A549 treated with AZD2906 at 1 μM for 4 hours (cell line): ENCODE measurements at places on chromosomes 16 and 17. TPM values are rescaled to one million over a fixed set of nuclear protein-coding genes. Genes with fewer than 3 reads are reported as not detected.

Gene CLEC3A
- total RNA-seq = not detected in 5 replicates

Gene DOC2B
- 2.0 to 2.9 TPM (median 2.2 TPM) in 5 replicates for total RNA-seq

Gene DCAF7
- total RNA-seq = 48.1 to 62.3 TPM (median 57.4 TPM) in 5 replicates

Gene PLD6
- 5.0 to 6.7 TPM (median 5.8 TPM) in 5 replicates for total RNA-seq

Gene MRPS7
- total RNA-seq = 155 to 180 TPM (median 169 TPM) in 5 replicates

Gene EVI2B
- 0.02 to 0.06 TPM (median 0.06 TPM) in 3 of 5 replicates, not detected in the others for total RNA-seq

Gene CDK5R1
- total RNA-seq = 6.1 to 6.7 TPM (median 6.3 TPM) in 5 replicates

Gene CLEC16A
- 9.3 to 11.5 TPM (median 10.2 TPM) in 5 replicates for total RNA-seq
